ENCODE measurements at places on chromosomes 1 and 21. TPM values are rescaled to one million over a fixed set of nuclear protein-coding genes. Genes with fewer than 3 reads are reported as not detected.

The ZMYM1 gene
- total RNA-seq, result 5.7 TPM

The BOLA1 gene
- 24.1 TPM for total RNA-seq

The C1orf94 gene
- not detected for total RNA-seq

The RGS13 gene
- not detected for total RNA-seq

The KAZN gene
- 0.89 TPM for total RNA-seq

The LCE3D gene
- total RNA-seq, result not detected

The DMRTA2 gene
- not detected for total RNA-seq

The NR5A2 gene
- not detected for total RNA-seq

The IFNAR2 gene
- 29.8 TPM for total RNA-seq

The LMX1A gene
- total RNA-seq, result not detected

The SSU72 gene
- 105 TPM for total RNA-seq

The PPFIA4 gene
- total RNA-seq, result 51.2 TPM

The GCSAML gene
- 0.09 TPM for total RNA-seq

The TSTD1 gene
- 42.8 TPM for total RNA-seq

The PTGER3 gene
- not detected for total RNA-seq

The DOP1B gene
- 15.0 TPM for total RNA-seq

Data from activated CD4-positive, alpha-beta T cell treated with anti-CD3 and anti-CD28 coated beads for 36 hours (primary cell).